ENCODE measurements at places on chromosomes 6 and 20.

DNA sequence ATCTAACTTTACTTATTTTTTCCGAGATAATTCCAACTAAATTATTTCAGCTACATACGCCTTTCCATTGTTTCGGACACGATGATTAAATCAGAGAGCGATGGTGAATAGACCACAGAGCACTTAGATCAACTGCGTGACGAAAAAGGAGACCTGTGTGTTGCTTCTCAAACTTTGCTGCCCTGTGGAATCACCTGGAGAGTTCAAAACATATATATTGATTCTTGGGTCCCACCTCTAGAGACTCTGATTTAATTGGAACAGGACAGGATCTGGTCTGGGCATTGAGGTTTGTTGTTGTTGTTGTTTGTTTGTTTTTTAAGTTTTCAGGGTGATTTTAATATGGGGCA is 401 bp upstream of the TNFRSF21 start:
- DNase-seq, result no peak

GRCh38 chr6:161271343-161272030 is 2.4 kb downstream of the AGPAT4 start:
- DNase-seq, result no peak

DNA sequence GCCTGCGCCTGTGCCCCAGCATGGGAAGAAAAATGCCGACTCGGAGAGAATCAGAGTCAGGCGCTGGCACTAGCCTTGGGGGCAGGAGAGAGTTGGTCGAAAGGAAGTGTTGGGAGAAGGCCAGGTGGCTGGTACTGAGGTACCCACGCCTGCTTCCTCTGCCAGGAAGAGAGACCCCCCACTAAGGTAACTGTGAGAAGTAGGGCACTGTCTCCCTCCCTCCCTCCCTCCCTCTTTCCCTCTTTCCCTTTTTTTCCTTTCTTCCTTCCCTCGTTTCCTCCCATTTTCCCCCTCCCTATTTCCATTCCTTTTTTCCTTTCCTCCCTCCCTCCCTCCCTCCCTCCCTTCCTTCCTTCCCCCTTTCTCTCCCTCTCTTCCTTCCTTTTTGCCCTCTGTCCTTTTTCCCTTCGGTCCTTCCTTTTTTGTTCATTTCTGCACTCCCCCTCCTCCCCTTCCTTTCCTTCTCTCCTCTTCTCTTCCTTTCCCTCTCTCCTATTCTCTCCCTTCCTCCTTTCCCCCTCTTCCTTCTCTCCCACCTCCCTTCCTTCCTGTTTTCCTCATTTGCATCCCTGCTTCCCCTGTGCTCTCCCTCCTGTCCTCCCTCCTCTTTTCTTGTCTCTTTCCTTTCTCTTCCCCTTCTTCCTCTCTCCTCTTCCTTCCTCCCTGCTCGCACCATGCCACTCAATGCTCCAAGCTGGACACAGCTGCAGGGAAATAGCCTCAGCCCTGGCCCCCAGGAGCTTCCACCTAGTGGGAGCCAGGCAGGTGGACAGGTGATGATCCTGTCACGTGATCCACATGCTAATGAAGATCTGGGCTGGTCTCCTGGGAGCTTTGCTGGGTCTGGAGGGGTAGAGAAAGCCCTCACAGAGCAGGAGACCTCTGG is 148.0 kb downstream of the DHX35 start:
- no peak for DNase-seq

DNA sequence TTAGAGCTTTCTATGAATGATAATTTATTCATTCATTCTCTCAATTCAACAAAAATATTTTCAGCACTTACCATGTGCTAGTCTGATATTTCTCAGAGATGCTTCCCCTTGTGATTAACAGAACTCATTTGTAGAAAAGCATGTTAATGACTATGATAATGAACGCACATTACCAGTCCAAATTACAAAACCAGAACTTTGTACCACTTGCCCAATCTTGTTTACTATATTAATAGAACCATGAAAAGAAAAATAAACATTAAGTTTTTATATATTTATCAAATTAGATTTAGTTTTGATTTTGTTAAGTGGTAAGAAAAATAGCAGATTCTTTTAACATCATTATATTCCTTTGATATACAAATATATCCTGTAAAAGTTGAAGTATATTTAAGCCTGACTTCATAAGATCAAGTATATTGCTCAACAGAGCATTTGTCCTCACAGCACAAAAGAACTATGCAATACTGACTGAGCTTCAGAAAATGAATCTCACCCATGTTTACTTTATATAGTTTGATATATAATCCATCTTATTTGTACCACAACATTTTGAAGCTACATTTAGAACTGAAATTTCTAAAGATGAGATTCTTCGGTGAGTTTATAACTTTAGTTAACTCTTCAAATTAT is 48.9 kb downstream of the TMEM244 start:
- no peak for DNase-seq

DNA sequence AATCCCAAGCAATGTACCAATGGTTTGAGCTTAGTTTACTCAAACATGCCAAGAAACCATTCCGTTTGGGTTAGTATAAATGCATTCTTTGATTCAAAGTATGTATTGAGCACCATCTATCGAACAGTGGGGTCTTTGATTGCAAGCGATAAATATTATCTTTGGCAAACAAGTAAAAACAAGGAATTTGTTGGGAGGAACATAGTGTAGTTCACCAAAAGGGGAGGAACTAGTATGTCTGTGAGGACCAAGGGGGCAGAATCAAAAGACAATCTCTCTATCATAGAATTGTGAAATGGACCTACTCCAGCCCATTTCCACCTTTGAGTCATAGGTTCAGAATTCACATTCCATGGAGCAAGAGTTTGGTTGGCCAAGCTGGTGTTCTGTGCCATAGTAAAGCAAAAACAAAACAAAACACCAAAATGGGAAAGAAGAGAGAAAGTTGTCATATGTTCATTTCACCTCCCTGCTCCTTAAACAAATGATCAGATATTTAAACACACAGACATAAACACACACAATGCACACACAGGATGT is 266.0 kb downstream of the TSHZ2 start:
- no peak for DNase-seq

DNA sequence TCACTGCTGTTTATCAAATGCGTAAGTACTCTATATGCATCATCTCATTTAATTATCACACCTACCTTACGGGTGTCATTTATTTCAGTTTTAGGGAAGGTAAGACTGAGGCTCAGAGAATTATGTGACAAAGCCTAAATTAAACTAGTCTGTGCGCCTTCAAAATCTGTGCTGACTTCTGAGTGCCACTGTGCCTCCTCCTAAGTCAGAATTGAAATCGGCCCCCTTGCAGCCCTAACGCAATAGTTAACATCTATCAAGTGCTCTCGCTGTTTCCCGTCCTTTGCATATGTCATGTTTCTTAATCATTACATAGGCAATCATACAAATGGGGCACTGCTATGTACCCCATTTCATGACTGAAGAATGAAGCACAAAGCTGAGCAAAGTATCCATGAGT is 79.0 kb upstream of the PDE10A start:
- DNase-seq, result no peak

All from RCC 7860 (cell line).